ENCODE measurements at places on chromosomes 2 and 18.

DNA sequence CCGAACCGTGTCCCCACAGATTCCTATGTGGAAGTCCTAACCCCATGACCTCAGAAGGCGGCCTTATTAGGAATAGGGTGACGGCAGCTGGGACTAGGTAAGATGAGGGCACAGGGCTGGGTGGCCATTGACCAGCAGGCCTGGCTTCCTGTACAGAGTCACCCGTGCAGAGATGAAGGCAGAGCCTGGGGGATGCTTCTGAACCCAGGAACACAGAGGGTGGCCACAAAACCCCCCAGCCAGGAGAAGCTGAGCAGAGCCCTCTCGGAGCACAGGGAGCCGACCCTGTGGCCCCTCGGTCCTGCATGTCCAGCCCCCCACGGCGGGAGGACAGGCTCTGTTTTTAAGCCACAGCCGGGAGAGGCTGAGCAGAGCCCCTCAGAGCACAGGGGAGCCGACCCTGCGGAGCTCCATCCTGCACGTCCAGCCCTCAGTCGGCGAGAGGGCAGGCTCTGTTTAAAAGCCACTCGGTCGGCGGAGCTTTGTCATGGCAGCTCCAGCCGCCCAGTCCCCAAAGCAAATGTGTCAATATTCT is 2.7 kb downstream of the PDCD1 start:
- DNase-seq: no peak

DNA sequence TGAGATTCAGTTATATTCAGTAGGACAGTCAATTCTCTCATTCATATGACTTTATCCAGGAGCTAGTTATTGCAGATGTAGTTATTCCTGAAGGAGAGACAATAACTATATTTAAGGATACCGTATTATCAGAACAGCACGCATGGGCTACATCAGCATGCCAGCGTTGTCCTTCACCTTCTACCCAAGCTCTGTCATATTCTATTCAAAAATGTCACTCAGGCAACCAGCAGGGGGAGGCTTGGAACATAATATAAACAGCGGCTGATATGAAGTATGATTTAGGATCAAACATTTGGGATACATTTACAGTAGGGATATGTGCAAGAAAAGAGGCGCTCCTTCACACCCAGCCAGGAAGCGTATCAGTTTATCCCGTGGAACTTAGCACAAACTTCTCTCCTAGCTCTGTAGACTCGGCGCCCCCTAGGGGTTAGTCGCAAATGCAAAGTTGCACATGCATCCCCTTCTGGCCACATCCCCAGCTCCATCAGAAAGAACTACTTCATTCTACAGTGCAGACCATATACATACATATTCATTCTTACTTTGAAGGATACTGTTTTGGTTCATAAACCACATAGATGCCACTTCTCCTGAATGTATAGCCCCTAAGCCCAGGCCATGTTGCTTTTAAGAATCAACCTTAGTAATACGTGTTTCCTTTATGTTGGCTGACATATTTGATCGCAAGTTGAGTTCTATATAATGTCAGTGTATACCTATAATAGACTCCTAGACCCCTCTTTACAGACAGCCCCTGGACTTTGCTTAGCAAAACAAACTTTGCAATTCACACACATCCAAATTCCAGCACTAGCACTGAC is 759.4 kb downstream of the ADCYAP1 start:
- DNase-seq: no peak

DNA sequence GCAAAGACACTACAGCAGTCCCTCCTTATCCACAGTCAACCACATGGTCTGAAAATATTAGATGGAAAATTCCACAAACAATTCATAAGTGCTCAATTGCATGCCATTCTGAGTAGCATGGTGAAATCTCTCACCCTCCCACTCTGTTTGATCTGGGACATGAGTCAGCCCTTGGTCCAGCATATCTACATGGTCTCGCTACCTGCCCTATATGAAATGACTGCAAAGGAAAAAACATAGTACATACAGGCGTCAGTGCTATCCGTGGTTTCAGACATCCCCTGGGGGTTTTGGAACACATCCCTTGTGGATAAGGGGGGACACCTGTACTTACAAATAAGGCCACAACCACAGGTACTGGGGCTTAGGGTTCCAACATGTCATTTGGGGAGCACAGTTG is 73.7 kb downstream of the CABLES1 start:
- DNase-seq: no peak

GRCh38 chr2:8165550-8165949 is 516.3 kb upstream of the ID2 start:
- DNase-seq: no peak

- DNase-seq: no peak
Measured at GRCh38 chr2:9115229-9115628, 91.4 kb upstream of the ASAP2 start.

- DNase-seq: no peak
Measured at GRCh38 chr18:11905613-11906012, 2.5 kb downstream of the MPPE1 start.

Data from NCI-H1930 (cell line).